ENCODE measurements at places on chromosomes 6 and 20.

DNA sequence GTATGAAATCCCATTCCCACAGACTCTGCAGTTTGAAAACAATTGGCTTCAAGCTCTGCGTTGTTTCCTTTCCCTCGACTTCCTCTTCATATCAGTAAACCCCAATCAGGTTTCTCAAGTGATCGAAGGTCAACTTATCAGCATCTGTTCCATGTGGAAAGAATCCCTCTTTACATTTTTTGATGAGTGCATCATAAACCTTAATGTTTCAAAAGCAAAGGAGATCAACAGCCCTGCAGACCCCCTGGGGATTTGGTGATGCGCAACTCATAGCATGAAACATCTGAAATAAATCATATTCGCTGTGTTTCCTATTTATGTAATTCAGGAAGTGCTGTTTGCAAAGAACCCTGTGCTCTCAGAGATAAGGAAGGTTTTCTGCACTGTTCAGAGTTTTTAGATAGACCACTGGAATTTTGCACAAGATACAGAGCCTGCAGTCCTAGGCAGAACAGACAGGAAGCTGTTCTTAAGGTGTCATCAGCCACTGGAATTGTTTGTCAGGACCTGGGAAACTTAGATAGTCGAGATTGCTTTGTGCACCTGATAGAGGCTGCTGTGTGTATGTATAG is 216.0 kb downstream of the HIVEP2 start:
- DNase-seq = no peak

DNA sequence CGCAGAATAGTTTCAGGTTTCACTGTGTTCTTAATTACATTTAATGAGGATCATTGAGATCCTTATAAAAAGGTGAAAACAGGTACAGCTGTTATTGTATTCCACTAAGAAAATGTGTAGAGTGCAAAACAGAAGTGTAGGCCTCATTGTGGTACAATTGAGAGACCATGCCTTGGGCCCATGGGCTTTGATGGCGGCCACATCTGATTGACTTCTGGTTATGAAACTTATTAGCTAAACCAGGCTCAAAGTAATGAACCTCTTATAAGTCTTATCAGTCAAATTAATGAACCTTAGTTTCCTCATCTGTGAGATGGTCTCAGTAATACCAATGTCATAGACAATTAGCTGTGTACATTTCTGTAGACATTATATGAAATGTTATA is 148.7 kb downstream of the ZDHHC14 start:
- no peak for DNase-seq

GRCh38 chr6:92541448-92542060 is 877.8 kb downstream of the EPHA7 start:
- DNase-seq = no peak

DNA sequence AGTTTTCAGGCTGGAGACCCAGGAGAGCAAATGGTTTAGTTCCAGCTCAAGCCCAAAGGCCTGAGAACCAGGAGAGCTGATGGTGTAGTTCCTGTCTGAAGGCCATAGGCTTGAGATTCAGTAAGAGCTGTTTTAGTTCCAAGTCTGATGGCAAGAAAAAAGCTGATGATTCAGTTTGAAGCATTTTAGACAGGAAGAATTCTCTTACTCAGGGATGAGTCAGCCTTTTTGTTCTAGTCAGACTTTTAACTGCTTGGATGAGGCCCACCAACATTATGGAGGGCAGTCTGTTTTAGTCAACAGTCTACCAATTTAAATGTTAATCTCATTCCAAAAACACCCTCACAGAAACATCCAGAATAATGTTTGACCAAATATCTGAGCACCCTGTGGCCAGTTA is 2.5 kb downstream of the ZSCAN26 start:
- DNase-seq = no peak

GRCh38 chr6:133340557-133340956 is 99.4 kb downstream of the EYA4 start:
- no peak for DNase-seq

DNA sequence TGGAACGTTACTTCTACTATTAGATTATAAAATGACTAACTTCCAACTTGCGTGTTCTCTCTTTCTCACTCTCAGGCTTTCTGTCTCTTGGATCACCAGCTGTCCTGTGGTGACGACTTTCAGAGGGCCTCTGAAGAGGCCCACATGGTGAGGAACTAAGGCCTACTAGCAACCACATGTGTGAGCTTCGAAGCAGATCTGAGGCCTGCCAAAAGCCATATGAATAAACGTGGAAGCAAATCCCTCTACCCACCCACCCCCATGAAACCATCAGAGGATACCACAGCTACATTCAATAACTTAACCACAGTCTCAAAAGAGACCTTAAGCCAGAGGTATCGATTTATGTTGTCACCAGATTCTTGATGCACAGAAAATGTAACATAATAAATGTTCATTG is 13.5 kb upstream of the BMP5 start:
- no peak for DNase-seq

DNA sequence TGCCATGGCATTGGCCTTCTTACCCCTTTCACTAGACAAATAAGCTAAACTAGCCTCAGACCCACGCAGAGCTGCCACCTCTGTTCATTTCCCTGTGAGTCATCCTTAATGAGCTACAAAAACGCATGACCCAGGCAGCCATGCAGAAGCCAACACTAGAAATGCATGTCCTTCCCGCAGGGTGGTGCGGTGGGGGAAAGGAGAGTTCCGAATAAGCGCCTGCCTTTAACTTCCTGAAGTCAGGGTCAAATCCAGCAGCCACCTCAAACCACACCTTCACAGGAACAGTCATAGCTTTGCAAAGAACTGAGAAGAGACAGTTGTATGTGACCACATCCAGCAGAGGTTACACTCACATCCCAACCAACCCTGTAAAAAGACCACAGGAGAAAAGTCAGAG is 40.4 kb downstream of the IRF4 start:
- DNase-seq = no peak

GRCh38 chr6:134247231-134247833 is 70.6 kb downstream of the SGK1 start:
- DNase-seq = no peak

DNA sequence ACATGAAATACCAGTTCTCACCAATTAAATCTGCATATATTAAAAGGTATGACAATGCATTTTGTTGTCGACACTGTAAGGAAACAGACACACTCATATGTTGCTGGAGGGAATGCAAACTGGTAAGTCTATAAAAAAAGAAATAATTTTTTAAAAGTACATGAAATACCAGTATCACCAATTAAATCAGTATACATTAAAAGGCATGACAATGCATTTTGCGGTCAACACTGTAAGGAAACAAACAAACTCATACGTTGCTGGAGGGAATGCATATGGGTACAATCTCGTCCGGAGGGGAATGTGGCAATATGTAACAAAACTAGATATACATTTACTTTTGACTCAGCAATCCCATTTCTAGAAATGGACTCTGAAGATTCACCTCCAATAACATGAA is 6.5 kb downstream of the ZNF322 start:
- DNase-seq = no peak

- no peak for DNase-seq
Measured at GRCh38 chr6:26312096-26312463, 52.9 kb upstream of the BTN3A2 start.

GRCh38 chr6:34506718-34507117 is 40.8 kb downstream of the PACSIN1 start:
- no peak for DNase-seq

GRCh38 chr20:8571611-8572010 is 439.5 kb downstream of the PLCB1 start:
- no peak for DNase-seq

GRCh38 chr6:160133441-160134336 is 12.1 kb downstream of the SLC22A1 start:
- DNase-seq = no peak

DNA sequence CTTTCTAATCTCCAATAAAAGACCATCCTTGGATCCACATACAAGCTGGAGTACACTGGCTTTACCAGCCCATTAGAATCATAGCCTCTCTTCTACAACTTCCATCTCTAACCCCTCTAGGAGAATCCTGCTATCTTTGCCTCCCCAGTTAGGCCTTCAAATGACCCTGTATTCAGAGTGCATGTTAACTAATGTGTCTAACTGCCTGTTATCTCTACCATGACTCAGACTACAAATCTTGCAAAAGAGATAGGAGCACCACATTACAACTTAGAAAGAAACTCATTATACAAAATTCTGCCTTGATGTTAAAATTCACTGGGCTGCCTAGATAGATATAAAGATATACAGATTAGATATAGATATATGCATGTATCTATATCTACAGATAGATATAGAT is 28.2 kb downstream of the GPR63 start:
- DNase-seq = no peak

GRCh38 chr20:19257865-19258264 is 45.4 kb downstream of the SLC24A3 start:
- DNase-seq = no peak

- no peak for DNase-seq
Measured at GRCh38 chr20:32984196-32984595, 20.0 kb downstream of the SUN5 start.

- no peak for DNase-seq
Measured at GRCh38 chr6:21115111-21115510, 478.4 kb upstream of the SOX4 start.

DNA sequence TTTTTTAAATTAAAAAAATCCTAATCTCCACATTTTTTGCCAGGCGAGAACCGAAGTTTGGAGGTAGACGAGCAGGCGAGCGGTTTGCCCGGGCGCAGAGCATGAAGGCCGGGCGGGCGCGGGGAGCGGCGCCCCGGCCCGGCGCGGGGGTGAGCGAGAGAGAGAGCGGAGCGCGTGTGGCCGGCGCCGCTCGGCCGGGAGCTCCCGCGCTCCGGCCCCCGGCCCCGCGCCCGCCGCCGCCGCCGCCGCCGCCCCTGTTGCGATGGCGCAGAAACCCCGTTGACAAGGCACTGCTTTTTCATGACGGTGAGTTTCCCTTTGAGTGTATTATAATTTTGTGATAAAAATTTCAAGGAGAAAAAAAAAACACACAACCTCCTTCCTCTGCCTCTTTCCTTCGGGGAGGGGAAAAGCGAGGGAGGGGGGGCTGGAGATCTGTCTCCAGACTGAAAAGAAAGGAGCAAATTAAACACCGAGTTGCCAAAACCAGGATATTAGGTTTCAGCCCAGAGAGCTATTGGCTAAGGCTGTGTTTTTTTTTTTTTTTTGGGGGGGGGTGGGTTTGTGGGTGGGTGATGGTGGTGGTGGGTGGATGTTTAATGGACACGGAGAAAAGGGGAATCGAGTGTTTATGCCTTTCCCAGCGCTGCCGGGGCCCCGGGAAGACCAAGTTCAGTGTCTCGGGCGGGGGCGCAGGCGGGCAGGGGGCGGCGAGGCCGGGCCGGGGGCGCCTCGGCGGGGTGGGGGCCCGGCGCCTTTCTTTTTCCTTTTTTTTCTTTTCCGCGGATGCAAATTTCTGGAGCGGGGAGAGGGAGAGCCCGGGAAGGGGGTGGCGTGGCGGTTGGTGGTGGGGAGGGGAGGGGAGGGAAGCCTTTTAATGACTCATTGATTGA is at the start of gene BICRAL:
BICRAL (plus strand) TSS at position 257 of the 893 bp plus-strand sequence. CDS start 39,971 bp downstream, outside the sequence.
- peak; percentile 79 for DNase-seq

DNA sequence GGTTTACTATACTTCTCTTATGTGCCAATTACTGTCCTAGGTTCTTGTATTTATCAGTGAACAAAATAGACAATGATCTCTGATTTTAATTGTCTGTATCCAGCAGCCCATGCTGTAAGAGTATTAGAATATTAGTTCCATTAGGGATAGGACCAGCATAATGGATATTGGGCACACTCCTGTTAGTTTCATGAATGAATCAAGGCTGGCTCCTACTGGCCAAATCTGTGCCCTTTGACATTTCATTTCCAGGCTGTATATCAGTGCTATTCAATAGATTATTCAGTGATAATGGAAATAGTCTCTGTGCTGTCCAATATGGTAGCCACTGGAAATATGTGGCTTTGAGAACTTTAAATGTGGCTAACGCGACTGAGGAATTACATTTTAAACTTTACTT is 1007.9 kb upstream of the FLRT3 start:
- DNase-seq = no peak

DNA sequence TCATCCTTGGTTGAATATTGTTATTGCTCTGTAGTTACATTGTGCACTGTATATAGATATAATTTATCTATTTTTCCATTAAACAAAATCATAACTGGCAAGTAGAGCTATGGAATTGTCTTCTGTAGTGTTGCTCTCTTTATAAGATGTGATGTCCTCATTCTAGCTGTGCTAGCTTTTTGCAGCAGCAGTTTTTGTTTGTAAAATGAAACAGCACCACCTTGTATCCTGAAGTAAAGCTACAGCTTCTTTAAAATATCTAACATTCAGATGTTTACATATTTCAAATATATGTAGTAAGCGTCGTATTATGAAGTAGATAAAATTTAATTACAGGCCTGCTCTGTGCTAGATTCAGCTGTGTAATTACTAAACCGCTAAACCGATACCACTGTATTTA is 328.8 kb upstream of the MANEA start:
- DNase-seq = no peak

- DNase-seq = no peak
Measured at GRCh38 chr6:150662814-150663213, 63.1 kb downstream of the PLEKHG1 start.

DNA sequence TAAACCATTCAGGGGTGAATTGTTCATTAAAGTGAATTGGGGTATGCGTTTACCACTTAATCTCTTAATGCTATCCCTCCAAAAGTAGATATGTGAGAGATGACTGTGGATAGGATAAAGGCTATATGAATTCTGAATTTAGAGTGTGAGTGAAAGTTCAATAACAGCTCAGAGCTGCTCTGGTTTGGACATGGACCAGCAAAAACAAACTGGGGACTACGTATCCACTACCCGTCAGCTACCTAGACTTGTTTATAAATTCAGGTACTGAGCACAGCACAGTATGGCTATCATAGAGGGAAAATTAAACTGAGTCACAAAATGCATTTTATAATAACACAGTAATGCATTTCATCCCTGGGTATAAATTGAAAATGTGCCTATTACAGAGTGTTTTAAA is 44.4 kb downstream of the HDDC2 start:
- DNase-seq = no peak

GRCh38 chr6:155341130-155341828 is 27.0 kb upstream of the TFB1M start:
- DNase-seq = no peak

DNA sequence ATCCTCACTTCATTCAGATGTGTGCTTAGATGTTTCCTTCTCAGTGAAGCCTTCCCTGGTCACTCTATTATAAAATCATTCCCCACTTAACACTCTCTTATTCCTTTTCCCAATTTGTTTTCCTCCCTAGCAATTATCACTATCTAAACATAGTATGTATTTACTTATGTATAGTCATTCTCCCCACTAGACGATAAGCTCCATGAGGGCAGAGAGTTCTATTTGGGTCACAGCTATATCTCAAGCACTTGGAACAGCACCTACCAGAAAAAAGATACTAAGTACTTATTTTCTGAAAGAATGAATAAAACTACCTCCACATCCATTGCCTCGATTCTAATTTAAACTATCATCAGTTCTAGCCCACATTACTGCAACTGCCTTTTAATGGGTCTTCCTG is 36.5 kb downstream of the USP49 start:
- DNase-seq = no peak

DNA sequence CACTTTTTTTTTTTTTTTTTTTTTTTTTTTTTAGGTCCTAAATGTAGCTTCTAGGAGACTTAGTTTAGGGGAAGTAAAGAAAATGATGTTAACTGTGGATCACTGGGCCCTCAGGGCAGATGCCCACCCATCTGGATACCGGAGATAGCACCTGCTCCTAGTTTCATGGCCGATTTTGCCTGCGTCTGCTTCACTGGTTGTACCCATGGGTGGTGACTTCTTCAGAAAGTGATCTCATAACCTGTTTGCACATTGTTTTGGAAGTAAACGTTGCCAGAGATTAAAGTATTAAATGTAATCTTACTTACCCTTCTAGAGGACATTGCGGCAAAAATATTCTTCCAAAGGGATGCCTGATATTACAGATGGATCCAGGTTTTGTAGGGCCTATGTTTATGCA is 79.8 kb upstream of the SGK1 start:
- DNase-seq = no peak

All from mesothelial cell of epicardium (in vitro differentiated cells).